D341Med (cell line): ENCODE measurements at places on chromosomes 16 and 17.

DNA sequence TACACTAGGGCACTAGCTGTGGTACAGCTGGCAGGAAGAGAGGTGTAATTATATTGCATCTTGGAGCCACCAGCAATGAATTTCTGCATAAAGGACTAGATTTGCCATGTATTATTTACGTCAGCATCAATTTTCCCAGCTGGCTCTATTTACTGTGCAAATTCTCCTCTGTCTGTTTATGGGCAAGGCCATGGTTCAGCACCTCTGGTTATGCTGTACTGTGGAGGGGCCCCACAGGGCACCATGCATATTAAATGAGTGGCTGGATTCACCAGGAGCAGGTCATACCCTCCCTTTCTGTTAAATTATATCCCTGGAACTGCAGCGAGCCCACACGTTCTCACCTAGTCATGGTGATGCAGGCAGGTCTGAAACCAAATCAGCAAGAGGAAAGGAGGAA is 19.8 kb downstream of the RAD51D start:
- no peak for DNase-seq

GRCh38 chr16:56961386-56961785 is 364 bp upstream of the CETP start:
- DNase-seq: no peak

- DNase-seq: no peak
These were observed 33.9 kb downstream of the ANKFY1 start for GRCh38 chr17:4229627-4230541.

GRCh38 chr16:61289141-61289540 is 747.1 kb downstream of the CDH8 start:
- no peak for DNase-seq

GRCh38 chr16:85541980-85542900 is 70.9 kb upstream of the GSE1 start:
- peak; percentile 62 for DNase-seq

DNA sequence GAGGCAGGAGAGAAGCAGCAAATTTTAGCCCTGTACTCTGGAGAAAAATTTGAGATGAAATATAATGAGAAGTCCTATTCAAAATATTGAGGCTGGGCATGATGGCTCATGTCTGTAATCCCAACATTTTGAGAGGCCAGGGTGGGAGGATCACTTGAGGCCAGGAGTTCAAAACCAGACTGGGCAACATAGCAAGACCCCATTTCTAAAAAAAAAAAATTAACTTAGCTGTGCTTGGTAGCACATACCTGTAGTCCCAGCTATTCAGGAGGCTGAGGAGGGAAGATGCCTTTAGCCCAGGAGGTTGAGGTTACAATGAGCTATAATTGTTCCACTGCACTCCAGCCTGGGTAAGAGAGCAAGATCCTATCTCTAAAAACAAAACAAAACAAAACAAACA is 103.4 kb downstream of the CACNG3 start:
- DNase-seq: no peak

- DNase-seq: no peak
These were observed 22.4 kb downstream of the CCDC182 start for GRCh38 chr17:57722704-57723043.

- DNase-seq: no peak
These were observed 17.2 kb upstream of the FOXF1 start for GRCh38 chr16:86492961-86493629.
